ENCODE measurements at places on chromosomes 12 and 14.

DNA sequence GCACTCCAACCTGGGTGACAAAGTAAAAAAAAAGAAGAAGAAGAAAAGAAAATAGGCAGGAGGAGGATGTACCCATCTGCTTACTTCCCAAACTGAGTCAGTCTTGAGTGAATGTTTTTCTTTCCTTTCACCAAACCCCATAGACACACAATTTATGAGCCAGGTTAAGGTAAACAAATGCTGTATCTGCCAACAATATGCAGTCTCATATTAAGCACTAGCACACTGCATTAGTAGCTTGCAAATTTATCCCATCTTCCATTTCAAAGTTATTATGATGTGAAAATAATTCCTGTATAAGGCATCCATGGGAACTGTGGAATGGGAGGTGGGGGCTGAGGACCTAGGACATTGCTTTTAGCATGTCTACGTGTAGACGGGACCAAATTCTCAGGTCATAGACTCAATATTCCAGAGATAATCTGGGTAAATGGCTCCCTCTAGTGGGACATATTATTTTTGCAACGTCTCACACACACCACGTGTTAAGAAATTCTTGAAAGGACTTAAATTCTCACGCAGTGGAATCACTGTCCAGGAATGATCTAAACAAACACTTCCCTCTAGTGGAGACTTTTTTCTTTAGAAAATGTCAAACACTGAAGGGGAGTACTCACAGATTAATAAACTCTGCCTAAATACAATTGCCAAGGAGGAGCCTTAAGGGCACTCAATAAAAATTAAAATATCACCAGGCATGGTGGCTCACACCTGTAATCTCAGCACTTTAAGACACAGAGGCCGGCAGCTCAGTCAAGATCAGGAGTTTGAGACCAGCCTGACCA, 17.1 kb upstream of the OR10P1 start:
- peak; percentile 54 for DNase-seq

DNA sequence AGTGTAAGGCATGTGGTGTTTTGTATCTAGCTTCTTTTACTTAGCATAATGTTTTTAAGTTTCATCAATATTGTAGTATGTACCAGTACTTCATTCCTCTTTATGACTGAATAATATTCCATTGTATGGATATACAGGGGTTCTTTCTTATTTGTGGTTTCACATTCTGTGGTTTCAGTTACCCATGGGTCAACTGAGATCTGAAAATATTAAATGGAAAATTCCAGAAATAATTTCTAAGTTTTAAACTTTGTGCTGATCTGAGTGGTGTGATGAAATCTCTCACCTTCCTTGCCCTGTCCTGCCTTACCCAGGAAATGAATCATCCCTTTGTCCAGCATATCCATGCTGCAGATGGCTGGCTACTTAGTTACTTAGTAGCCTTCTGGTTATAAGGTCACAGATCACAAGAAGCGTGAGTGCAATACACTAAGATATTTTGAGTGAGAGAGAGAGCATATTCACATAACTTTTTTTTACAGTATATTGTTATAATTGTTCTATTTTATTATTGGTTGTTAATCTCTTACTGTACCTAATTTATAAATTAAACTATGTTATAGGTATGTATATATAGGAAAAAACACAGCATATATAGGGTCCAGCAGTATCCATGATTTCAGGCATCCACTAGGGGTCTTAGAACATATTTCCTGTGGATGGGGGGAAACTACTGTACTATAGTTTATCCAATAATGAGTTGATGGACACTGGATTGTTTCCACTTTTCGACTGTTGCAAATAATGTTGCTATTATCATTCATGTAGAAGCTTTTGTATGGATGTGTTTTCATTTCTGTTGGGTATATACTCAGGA, 59.6 kb upstream of the LRTM2 start:
- DNase-seq, result no peak

GRCh38 chr14:72600551-72601330, 293.2 kb downstream of the DPF3 start:
- no peak for DNase-seq

DNA sequence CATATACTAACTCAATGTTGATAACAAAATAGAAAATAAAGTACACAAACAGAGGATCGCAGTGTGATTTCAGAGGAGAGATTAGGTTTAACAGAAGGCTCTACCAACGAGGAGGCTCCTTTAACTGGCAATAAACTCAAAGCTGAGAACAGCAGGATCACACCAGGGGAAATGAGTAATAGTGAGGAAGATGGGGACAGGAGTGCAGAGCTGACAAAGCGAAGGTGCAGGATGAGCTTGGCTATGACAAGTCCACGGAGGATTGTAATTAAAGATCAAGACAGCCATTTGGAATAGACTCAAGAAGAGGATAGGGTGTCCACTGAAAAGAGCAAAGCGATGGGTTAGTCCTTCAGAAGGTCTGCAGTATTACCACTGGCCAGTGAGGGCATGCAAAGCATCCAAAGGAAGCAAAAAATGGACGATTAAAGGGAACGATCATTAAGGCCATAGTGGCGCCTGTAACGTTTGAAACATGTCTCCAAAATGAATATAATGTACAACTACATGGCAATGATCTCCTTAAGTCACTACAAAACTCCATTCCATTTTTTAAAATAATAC, 85.3 kb downstream of the GRIN2B start:
- no peak for DNase-seq

- DNase-seq, result no peak
Measured at GRCh38 chr12:11756022-11756421, 106.5 kb downstream of the ETV6 start.

DNA sequence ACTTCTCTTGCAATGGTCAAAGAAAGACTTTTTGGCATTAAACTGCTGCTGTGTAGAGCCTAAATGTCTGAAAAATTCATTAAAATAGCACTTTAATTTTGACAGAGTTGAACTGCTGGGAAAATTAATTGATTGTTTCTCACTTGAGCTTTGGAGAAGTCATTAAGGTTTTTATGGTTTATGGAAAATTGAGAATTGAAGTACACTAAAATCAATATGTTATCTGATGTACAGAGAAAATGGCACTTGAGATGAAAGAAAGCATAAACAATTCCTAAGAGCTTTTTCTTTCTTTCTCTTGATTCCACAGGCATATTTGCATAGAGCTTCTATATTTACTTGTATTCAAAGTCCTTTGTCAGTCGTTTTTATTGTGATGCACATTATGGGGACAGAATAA, 188.5 kb upstream of the CAND1 start:
- DNase-seq, result no peak

DNA sequence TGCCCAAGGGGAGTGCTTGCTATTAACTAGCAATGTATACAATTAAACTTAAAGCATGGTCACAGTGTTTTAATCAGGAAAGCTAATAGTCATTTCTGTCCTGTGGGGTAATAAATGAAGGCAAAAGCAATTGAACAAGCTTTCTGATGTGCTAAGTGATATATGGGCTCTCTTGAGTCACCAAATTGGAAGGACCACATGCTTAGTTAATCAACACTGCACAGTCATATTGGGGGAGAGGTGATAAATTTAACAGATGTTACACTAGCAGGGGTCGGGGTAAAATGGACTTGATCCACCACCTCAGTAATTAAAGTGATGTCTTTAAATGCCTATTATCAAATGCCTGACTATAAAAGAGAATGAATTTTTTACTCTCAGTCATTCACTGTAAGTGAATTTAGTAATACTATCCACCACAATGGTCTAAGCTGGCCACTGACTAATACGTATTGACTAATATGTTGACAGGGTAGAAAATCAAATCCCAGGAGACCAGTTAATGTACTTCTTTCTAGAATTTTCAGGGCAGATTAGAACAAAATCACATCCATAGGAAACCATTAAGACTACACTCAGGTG, 736.3 kb downstream of the RPS29 start:
- DNase-seq, result no peak

DNA sequence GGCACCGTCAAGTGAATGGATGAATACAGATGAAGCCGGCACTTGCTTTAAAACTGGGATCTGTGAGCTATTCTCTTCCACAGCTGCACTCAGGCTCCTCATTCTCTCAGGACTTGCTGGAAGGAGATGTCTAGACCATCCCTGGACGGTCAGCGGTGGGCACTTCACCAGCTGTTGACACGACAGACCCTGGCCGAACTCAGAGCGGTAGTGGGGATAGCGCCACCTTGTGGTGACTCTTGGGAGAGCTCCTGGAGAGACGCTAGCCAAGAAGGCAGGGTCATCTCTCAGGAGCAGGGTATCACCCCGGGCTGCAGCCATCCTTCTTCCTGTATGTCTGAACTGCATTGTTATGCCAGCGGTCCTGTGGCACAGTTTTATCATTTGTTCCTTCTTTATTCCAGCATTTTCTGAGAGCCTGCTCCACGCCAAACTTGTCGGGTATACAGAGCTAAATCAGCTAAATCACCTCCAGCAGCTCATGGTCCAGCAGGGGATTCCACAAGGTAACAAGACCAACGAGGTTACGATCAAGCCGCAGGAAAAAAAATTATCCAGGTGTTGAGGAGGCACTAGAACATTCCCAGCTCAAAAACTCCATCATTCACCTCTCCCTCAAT, 10.0 kb downstream of the WNT1 start:
- DNase-seq, result no peak

DNA sequence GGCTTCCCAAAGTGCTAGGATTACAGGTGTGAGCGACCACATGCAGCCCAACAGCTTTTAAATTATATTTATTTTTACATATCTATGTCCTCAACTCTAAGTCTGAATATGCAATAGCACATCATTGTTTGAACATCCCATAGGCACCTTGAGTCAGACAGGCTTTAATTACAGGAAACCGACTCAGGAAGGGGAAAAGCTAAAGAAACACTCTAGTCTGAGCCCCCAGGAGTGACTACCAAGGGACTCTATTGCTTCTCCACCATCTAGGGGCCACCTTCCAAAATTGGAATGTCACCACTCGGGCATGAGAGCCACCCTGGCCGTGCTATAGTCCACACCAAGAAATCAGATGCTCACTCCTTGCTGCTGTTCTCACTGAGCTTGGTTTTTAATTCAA, 14.0 kb upstream of the MFAP5 start:
- no peak for DNase-seq

DNA sequence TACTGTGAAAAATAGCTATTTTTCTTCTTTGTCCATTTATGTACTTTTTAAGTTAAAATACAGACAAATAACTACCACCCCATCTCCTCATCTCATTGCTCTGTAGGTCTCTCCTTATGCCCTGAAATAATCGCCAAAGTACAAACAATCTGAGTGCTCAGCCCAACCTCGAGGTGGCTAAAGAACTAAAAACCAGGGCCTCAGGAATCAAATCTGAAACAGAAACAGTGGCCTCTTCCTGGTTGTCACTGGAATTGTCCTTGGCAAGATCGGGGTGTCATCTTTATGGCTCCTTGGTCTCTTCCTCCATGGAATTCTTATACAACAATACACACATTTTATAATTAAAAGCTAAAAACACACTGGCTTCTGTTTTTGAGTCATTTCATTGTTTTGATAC, 182.4 kb downstream of the ASCL1 start:
- DNase-seq, result no peak

GRCh38 chr12:56074396-56074795, 5.6 kb upstream of the ERBB3 start:
- no peak for DNase-seq

DNA sequence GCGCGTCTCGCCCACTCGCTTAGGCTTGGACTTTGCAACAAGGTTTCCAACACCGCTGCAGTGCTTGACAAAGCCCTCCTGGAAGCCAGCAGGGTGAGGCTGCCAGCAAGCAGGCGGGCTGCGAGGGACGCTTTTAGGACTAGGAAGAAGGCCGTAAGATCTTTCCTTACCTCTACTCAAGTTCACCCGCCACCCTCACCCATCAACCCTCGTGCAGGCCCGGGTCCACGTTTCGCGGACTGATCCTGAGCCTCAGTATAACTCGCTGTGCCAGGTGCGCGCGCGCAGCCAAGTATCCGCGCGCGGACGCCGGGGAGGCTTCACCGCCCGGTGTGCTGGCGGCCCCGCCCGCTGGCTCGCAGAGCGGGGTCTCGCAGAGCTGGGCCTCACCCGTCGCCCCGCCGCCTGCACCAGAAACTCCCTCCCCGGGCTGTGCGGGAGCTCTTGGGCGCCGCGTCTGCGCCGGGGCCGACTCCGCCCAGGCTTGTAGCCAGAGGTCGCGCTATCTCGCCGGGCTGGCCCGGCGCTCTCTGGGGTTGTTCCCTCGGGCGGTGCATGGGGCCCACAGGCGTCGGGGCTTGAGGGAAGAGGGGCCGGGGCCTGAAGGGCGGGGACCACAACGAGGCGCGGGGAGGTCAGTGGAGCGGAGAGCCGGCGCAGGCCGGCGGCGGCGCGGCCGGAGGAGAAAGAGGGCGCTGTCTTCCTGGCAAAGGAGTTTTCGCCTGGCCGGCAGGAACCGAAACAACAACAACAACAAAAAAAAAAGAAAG, 7.6 kb upstream of the SIX1 start:
- DNase-seq, result no peak

GRCh38 chr12:93043877-93044209, 114.7 kb upstream of the EEA1 start:
- DNase-seq, result no peak

DNA sequence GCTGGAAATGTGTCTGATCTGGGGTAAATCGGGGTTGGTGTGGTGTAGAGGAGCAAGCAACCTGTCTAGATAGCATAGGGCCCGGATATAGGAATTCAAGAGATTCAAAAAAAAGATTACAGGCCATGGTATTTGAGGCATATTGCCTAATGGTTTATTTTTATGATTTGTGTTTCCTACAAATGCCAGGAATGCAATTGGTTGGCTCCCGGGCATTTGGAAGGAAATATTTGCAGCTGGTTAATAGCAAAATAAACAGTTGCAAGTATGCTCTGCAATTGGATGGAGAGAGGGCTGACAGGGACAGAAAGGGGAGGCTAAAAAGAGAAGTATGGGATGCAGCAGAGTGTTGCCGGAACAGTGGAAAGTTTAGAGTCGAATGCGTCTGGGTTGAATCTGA, 315.6 kb upstream of the ATP2B1 start:
- no peak for DNase-seq

DNA sequence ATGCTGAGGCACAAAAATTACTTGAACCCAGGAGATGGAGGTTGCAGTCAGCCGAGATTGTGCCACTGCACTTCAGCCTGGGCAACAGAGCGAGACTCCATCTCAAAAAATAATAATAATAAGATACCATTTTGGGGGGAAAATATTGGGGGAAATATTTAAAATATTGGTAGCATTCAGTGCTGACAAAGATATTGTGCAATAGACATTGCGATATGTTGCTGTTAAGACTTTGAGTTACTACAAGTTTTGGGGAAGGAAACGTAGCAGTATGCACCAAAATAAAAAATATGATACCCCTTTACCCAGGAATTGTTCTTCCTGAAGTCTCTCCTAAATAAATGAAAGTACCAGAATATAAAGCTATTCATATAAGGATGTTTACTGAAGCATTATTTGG, 37.7 kb upstream of the MYBPC1 start:
- no peak for DNase-seq

GRCh38 chr14:84707830-84708229, 822.1 kb upstream of the FLRT2 start:
- no peak for DNase-seq

- no peak for DNase-seq
Measured at GRCh38 chr12:7872566-7873319, at the start of gene SLC2A14. Gene SLC2A14, minus strand, starts transcription at chr12:7872915. Its CDS starts 3,035 bp downstream, at chr12:7869880.

DNA sequence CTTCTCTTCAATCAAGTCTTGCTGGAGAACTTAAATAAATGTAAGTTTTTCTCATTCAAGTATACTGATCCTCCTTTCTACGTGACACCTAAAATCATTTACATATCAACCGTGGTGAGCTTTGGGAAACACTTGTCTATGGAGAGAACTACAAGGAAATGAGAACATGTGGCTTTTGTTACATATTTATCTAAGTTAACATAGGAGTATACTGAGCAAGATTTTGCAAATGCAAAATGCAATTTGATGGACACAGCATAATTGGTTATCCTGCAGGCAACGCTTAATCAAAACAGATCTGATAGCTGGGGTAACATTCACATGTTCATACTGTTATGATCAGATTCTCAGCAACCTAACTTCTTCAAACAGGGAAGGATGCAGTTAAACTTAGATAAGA, 376.3 kb downstream of the TMEM132D start:
- no peak for DNase-seq
